Stimulated activated CD4-positive, alpha-beta T cell treated with anti-CD3 and anti-CD28 coated beads, Interleukin-1b, Interleukin-23, amount 100 ng/mL, for 48 hours (primary cell): ENCODE measurements at places on chromosomes 1 and 21.

DNA sequence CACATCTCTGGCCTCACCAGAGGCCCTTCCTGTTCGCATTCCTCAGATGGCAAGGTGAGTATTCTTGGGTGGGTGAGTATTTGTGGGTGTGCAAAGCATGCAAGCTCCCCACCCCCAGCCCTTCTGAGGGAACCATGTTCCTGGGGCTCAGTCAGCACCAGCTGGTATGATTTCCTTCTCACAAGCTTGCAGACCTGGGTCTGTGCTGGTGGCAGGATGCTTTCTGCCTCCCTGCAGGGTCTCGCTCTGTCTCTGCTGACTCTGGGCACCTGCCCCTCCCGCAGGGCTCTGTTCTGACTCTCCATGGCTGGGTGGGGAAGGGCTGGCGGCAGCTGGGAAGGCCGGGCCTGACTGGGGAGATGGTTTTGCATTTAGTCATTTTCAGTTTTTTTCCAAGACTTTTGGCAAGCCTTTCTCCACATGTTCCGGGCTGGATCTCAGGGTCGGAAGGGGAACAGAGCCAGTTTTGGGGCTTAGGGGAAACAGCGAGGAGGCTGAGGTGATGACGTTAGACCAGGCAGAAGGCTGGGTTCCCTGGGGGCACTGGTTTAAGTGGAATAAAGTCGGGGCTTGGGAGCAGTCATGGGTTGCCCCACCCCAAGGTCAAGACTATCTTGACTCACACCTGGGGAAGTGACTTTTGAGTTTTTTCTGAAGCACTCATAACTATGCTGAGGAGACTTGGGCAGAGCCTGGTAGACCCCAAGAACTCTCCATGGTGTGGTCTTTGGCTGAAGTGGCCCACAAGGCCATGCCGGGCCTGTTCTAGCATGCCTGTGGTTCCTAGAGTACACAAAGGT lies 6.2 kb downstream of the RASSF5 start:
- no peak for DNase-seq

- DNase-seq = no peak
These were observed 227.9 kb downstream of the CENPF start for GRCh38 chr1:214830941-214831340.

GRCh38 chr1:173042806-173043205 lies 7.9 kb downstream of the TNFSF18 start:
- DNase-seq = no peak

DNA sequence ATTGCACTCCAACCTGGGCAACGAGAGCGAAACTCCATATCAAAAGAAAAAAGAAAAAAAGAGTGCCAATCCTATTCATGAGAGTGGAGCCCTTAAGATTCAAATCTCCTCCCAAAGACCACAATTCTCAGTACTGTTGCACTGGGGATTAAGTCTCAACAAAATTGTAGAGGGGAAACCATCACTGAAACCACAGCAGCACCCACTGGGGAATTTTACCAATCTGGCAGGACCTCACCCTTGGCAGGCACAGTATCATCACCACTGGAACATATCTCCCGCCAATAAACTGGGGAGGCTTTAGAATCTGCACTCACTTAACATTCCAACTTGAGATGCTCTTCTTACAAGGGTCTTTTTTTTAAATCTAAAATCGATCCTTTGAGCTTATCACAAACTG lies 41.0 kb downstream of the LRRC40 start:
- no peak for DNase-seq

DNA sequence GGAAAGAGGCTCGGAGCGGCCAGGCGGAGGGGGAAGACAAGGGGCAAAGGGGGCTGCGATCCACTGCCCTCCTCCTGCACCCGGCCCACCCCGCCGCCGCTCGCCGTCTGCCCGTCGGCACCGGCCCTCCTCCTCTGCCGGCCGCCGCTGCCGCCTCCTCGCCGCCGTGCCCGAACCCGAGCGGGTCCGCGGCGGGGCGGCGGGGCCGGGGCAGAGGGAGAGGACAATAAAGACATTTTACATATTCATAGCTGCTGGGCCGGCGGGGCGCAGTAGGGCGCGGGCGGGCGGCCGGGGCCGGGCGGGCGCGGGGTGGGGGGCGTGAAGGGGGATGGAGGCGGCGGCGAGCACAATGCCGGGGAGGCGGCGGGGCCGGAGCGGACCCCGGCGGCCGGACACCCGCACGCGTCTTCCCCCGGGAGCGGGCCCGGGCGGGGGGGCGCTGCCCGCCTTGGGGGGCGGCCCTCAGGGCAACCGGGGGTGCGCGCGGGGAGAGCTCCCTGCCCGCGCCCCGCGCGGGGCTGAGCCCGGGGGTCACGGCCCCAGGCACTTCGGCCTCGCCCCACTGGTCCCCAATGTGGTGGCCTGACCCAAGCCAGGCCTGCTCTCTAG lies 546 bp downstream of the POU2F1 start:
- DNase-seq = no peak

GRCh38 chr1:19166066-19166465 lies 44.0 kb downstream of the UBR4 start:
- no peak for DNase-seq

DNA sequence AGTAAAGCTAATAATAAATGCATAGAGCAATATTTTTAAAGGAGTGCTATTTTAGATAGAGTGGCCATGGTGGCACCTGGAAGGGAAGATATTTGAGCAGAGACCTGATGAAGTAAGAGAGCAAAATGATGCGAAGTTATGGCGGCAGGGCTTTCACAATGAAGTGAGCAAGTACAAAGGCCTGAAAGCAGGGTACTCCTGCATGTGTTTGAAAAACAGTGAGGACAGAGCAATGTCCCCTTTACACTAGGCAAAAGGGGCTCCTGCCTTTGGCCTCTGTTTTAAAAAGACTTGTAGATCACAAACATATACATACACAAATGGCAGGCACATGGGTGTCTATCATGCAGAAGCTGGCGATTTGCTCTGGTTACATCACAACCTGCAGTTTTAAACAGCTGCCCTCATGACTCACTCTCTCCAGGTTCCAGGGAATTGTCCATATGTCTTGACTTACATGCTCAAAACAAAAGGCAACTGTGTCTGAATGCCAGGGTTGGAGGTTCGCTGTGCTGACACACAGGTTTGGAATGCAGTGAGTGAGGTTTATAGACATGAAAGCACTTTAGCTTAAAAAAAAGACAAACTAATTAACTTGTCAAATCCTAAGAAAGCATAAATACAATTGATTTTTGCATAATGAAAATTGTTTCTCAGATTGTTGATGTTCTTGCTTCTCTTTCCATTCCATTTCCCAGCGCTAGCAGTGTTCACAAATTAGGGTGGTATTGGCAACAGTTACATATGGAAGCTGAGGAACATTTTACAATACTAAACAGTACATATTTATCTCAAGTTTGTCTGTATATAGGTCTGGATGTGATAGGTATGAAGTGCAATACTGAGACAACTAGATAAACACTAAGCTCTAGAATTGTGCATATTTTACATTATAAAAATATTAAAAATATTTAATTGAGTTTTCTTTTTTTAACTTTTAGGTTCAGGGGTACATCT lies 313.9 kb downstream of the BARHL2 start:
- no peak for DNase-seq

- DNase-seq = no peak
These were observed 40.1 kb downstream of the ZNF281 start for GRCh38 chr1:200369706-200370105.

DNA sequence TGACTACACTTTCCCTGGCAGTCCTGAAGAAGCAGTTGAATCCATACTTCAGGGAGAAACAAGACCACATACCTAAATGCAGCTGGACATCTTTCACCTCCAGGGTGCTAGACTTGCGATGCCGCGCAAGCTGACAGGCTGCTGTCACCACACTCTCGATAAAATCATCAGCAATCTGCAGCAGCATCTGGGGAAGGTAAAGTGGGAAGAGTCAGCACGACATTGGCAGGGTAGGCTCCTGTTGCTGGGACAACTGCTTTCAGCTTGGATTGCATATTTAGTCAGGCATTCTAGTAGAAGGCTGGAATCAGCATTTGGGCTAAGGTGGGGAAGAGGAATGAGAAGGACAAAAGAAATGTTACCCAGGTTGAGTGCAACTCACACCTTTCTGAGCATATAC lies 21.1 kb downstream of the RAB42 start:
- DNase-seq = no peak

DNA sequence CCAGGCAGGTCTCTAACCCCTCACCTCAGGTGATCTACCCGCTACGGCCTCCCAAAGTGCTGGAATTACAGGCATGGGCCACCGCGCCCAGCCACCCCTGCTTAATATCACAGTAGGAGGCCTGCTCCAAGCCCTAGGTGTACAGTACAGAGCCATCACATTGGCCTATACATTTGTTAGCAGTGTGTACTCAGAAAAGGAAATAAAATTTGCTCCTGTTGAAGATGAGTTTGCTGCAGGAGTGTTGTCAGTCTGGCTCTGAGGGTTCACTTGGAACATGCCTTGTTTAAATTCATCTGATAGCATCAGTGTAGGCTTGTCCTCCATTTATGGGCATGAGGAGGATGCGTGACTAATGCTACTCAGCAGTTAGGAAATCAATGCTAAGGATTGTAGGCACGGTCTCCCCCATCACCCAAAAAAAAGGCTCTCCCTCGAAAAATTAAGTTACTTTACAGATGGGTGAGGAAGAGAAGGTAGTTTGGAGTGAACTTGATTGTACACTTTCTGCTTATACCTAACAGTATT lies 4.6 kb upstream of the ENAH start:
- no peak for DNase-seq

DNA sequence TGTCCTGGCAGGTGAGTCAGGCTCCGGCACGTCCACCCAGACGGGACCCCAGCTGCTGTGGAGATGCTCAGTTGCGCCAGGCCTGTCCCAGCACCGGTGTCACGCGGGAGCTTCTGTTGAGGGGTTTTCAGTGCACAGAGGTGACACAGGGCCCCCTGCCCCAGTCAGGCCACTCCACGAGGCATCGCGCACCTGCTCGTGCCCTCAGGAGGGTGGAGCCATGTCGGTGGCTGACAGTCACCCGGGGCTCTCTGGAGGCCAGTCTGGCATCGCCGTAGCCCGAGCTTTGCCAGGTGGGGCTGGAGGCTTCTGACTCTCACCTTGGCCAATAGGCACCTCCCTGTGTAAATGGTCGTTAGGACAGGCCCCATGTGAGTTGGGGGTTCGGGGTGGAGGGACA lies 11.1 kb downstream of the TMEM240 start:
- DNase-seq = no peak

- DNase-seq = peak; percentile 91
These were observed 22.6 kb upstream of the RNF187 start for GRCh38 chr1:228464487-228464983.

DNA sequence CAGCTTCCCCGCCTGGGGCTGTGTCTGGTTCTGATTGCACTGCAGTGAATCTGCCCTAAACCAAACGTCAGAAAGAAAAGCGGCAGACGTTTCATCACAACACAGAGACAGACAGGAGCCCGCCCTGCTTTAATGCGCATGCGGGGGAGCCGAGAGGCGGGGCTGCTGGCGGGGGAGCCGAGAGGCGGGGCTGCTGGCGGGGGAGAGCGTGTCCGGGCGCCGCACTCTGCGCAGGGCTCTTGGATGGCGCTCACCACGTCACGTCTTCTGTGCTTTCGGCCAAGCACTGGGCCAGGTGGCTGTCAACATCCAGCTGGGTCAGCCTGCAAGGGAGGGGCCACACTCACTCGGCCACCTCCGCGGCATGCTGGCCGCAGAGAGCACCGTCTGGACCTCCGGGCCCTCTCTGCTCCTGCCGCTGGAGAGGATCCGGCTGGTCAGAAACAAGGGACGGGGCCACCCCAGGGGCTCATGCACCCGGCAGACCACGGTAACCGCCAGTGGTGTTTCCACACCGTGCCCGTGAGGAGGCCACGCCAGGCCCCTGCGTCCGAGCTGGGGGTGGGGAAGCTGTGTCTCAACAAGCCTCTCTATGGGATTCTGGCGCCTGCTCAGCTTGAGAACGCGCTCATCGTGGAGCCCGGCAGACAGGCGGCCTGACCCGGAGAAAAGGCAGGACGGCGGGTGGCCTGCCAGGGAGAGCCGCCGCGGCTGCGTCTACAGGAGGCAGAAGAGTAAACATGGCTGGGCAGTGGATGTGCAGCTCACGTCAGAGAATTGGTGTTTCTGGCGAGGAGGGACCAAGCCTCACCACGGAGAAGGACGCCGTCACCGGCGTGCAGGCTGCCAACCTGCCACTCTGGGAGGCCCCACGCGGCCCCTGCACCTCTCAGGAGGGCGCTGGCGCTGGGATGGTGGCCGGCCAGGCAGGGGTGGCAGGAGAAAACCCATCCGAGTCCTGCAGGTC lies 4.8 kb downstream of the FAAP20 start:
- peak; percentile 89 for DNase-seq

DNA sequence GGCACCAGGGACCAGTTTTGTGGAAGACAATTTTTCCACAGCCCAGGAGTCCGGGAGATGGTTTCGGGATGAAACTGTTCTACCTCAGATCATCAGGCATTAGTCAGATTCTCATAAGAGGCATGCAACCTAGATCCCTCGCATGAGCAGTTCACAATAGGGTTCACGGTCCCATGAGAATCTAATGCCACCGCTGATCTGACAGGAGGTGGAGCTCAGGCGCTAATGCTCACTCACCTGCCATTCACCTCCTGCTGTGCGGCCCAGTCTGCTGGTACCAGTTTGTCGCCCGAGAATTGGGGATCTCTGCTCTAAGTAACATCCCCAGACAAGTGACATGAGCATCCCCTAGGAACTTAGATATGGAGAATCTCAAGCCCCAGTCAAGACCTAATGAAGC lies 180.7 kb downstream of the COQ8A start:
- no peak for DNase-seq

DNA sequence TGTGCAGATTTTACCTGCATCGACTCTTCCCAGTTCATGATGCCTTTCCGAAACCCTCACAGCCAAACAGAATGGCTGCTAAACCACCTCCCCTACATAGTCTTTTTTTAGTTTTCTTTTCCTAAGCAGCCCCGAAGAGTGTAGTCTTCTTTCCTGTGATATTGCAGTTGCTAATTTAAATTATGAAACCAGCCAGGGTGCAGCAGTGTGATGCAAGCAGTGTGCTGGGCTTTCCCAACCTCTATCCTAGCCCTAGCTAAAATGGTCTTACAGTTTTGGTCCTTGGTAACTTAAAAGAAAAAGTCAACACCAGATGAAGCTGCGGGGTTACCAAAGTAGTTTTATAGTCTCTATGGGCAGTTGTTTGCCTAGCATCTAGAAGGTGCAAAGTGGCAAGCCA lies 82.0 kb upstream of the GCLM start:
- no peak for DNase-seq

DNA sequence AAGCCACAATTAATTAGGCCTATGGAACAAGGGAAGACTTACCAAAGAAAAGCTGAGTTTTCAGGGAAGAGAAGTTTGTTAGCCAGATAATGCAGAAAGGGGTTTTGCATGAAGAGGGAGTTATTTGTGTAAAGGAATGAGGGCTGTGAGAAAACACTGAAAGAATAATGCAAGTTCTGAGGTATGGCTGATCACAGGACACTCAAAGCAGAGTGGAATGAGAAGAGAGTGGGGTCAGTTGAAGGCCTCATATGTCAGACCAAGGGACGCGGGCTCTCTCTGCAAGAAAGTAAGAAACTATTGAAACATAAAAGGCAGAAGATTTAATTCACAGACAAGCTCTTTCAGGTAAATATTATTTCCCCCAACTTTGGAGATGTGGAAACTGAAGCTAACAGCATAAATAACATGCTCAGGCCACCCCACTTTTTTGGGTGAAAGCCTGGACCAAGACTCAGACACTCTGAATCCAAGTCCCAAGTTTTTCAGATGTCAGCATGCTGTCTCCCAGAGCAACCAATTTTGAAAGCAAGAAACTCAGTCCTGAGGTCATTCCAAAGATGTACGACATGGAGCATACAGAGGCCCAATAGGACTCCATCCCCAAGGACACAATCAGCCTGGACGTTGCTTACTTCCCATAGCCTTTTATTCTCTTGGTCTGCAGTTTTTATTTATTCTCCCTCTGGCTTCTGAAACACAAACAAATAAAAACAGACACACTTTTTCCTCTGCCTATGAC lies 47.3 kb upstream of the FGGY start:
- no peak for DNase-seq
